ENCODE measurements at places on chromosomes 5 and 9.

DNA sequence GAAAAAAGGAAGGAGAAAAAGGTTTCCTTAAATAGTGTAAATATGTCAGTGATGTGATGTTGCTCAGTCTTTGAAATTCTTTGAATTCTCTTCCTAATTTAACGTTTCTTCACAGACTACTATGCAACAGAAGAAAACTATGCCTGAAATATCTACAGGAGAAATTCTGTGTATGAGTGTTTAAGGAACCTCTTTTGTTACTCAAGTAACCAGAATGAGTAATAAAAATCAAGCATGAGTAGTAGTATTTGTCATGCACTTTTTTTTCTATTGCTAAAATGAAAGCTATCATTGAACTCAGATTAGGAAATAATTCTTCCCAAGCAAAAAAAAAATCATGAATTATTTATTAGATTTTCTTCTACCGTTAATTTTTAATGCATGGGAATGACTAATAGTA, 20.3 kb upstream of the THG1L start:
- DNase-seq: no peak

DNA sequence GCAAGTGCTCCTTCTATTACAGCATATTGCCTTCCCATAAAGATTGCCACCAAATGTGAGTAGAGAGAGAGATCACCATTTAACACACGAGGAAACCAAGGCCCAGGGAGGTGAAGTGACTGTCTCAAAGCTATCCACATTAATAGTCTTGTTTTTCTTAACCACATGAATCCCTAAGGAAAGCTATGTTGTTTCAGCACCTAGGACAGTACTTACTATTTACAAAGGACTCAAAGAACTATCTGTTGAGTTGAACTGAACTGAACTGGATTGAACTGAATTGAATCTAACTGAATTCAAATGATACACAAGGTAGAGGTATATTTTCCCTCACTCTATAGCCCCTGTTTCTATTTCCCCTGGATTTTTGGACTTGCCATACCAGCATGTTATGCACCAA, 430.4 kb downstream of the CAAP1 start:
- peak; percentile 4 for DNase-seq

DNA sequence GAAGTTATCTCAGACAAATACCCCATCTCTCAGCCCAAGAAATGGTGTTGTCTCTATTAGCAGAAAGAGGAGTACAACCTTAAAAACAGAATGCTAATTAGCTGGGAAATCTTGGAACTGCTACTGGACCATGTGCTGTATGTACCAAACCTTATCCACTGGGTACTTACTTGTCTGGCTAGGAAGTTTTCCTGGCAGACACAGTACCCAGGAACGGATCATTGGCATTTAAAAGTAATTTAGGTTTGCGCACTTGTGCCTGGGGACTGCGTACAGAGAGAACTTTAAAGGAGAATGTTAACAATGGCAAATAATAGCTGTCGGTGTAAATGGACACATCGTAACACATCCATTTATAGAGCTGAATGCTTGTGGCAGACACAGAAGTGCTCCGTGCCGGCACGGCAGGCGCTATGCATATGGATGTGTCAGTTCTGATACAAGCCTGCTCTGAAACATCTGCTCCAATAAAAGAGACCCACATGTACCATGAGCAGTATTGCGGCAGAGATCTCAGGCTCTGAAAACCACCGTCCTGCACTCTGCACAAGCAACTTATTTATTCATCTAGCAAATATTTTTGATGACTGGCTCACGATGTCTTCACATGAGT, 290.6 kb upstream of the PANK3 start:
- no peak for DNase-seq

GRCh38 chr5:61299261-61299681, 32.8 kb upstream of the ZSWIM6 start:
- DNase-seq: no peak

DNA sequence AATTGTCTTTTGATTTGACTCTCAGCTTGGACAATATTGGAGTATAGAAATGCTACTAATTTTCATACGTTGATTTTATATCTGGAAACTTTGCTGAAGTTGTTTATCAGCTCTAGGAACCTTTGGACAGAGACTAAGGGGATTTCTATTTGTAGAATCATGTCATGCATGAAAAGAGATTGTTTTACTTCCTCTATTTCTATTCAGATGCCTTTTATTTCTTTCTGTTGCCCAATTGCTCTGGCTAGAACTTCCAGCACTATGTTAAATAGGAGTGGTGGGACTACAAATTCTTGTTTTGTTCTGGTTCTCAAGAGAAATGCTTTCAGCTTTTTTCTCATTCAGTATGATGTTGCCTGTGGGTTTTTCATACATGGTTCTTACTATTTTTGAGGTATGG, 112.8 kb upstream of the CDH12 start:
- DNase-seq: no peak

DNA sequence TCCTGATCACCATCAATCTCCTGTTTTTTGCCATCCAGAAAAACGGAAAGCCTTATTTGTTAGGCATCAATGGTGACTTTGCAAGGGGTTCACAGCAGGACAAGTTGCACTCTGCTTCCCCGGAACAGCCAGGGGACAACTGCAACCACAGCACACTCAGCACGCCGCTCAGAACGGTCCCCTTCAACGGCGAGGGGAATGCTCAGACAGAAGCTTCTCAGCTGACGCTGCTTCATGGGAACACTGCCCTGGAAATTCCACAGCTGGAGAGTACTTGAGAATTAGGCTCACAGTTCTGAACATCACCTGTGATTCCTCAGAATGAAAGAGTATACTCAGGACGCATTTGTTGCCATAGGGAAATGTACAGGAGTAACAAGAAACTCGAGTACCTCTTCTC, 40.1 kb upstream of the PLPP6 start:
- no peak for DNase-seq

DNA sequence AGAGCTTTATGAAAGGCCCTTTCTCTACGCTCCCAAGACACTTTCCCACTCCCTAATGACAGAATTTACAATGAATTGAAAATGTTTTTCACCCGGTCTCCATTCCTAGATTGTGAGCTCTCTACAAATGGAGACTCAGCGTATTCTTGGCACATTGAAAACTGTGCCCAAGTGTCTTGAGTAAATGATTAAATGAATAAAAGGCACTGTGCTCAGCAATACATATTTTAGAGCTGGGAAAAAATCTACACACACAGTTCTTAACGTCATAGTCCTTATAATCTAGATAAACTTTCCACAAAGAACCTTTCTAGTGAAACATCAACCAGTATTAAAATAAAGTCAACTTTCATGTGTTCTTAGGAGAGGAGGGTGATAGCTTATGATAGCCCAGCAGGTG, 634.0 kb downstream of the RAB3C start:
- DNase-seq: no peak

DNA sequence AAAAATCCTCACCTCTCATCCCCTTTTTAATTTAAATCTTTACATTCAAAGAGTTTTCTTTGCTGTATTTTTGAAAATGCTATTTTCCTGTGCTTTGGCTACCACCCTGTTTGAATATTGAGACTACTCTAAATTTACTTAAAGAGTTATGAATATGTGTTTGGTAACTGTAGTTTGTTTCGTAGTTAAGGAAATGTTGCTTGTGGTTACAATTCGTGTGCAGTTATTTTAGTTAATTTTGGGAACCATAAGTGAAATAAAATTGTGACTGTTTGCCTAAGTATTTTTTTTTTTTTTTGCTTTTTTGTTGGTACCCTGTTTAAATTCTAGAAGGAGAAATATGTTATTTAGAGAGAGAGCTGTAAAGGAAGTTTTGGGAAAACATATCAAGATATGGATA, 78.7 kb downstream of the XRCC4 start:
- DNase-seq: no peak

DNA sequence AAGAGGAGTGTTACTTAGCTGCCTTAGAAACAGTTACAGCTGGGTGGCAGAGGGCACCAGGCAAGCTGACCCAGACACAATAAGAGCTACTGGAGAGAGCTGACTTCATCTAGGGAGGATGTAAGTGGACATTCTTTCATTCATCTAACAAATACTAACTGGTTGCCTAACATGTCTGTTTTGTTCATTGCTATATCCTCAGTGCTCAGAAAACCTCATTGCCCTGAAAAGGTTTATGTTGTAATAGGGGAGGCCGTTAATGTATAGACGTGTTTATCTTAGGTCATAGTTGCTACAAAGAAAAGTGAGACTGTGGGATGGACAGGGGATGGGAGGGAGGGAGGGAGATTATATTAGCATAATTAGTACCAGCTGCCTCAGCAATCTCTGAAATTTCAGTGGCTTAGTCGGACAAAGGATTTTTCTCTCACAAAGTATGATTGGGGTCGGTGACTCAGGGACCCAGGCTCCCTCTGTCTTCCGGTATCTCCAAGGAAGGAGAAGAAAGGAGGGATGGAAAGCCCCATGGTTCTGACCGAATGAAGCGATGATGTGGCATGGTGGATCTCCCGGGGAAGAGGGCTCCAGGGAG, 2.6 kb upstream of the SNX18 start:
- no peak for DNase-seq

DNA sequence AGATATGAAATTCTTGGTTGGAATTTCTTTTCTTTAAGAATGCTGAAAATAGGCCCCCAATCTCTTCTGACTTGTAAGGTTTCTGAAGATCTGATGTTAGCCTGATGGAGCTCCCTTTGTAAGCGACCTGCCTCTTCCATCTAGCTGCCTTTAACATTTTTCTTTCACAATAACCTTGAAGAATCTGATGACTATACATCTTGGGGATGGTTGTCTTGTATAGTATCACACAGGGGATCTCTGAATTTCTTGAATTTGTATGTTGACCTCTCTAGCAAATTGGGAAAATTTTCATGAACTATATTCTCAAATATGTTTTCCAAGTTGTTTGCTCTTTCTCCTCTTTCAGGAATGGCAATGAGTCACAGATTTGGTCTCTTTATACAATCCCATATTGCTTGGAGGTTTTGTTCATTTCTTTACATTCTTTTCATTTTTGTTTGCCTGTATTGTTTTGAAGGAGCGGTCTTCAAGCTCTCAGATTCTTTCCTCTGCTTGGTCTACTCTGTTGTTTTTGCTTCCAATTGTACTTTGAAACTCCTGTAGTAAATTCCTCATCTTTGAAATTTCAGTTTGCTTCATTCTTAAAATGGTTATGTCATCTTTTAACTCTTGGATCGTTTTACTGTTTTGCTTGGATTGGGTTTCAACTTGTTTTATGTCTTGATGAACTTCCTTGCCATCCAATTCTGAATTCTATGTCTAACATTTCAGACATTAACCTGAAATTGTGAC, 245.2 kb upstream of the TARS1 start:
- DNase-seq: no peak

DNA sequence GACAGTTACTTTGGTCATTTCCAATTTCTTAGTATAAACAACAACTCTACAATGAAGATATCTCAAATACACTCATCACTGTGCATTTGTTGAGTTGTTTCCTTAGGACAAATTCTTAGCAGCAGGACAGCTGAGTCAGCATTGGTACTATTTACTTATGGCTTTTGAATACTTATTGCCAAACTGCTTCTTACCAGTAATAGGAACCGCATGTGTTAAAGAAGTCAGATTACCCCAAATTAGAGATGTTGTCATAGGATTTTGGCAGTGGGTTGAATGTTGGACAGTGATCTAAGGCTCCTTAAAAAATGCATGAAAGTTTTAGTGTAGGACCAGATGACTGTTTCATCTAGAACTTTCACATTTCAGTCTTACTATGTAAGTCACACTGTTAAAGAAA, 280.1 kb upstream of the DMRT1 start:
- peak; percentile 37 for DNase-seq

DNA sequence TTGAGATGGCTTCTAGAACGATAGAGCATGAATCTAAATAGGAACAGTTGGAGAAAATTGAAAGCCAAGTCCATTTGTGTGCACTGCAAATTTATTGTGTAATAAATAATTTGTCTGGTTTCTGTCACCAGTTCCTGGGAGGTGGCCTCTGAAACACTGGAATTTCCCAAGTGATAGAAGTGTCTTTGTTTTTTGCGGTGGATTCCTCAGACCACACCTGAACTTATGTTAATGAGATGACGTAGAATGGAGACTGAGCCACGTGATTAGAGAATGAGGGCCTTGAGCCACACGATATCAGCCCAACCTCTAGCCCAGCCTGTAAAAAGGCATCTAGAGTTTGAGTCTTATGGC, 105.1 kb downstream of the MSX2 start:
- no peak for DNase-seq

GRCh38 chr9:97773723-97774122, 76.6 kb upstream of the XPA start:
- no peak for DNase-seq

- no peak for DNase-seq
Observed at GRCh38 chr5:96142786-96143434, 181.3 kb upstream of the ELL2 start.

- DNase-seq: no peak
Observed at GRCh38 chr5:179869101-179869500, 10.5 kb upstream of the MRNIP start.

DNA sequence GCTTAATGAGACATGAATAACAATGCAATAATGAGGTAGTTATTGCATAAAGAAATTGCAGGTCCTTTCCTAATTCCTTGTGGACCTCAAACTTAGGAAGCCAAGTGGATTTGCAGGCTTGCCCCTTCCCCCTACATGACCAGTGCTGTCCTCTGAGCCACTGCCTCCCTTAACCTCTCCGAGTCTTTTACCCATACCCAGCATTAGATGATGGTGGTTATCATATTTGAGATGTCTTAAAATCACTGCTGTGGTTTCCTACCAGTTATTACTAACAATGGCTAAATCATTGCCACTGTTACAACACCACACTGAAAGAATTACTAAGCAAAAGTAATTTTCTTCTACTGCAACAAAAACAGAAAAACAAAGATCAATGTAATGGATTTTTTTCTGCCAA, 170.8 kb downstream of the EDIL3 start:
- no peak for DNase-seq

GRCh38 chr5:133063965-133064364, 12.2 kb downstream of the HSPA4 start:
- no peak for DNase-seq

DNA sequence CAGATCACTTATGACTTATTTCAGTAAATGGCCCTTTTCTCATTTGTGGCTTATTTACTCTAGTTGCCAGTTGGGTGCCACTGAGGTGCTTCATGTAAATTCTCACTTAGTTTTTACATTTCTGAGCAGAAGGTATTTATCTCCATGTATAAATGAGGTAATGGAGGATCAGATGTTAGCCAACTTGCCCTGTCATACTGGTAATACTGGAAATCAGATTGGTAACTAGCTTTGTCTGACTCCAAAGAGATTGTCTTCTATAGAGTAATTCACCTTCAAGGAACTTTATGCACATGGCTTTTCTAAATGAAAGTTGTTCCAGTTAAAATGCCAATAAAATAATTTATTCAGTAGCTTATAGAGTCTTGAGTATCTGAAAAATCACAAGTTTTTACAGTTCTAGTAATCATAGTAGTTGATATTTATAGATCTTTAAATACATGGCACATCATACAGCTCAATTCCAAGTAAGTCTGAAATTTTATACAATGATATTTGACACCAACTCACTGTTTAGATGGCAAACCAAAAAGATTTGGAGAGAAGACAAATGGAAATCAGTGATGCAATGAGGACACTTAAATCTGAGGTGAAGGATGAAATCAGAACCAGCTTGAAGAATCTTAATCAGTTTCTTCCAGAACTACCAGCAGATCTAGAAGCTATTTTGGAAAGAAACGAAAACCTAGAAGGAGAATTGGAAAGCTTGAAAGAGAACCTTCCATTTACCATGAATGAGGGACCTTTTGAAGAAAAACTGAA, 28.8 kb downstream of the RAB14 start:
- no peak for DNase-seq

- no peak for DNase-seq
Observed at GRCh38 chr9:116706310-116707290, 19.5 kb downstream of the TRIM32 start.

All from left lung (tissue), 14 donors.